Endothelial cell (in vitro differentiated cells): ENCODE measurements at places on chromosomes 6 and 20.

GRCh38 chr6:150928882-150929281, 63.4 kb downstream of the MTHFD1L start:
- no peak for DNase-seq

DNA sequence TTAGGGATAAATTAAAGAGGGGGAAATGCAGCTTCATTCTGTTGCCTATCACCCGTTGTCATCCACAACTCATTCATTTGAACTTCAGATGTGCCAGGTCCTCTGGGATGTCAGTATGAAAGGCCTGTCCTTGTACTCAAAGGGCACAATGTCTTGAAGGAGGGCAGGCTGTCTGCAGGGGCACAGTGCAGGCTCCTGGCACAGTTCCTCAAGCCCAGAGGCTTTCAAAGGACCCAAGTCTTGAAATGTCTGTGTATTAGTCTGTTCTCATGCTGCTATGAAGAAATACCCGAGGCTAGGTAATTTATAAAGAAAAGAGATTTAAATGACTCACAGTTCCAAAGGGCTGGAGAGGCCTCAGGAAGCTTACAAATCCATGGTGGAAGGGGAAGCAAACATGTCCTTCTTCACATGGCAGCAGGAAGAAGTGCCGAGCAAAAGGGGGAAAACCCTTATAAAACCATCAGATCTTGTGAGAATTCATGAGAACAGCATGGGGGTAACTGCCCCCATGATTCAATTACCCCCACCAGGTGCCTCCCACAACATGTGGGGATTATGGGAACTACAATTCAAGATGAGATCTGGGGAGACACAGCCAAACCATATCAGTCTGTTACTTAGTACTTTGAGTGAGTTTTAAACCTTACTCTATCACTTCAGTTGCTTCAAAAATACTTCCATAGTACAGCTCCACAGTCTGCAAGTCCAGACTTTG, 9.4 kb downstream of the SNX9 start:
- DNase-seq, result no peak

- no peak for DNase-seq
Measured at GRCh38 chr20:31570021-31570463, 35.0 kb upstream of the ID1 start.

DNA sequence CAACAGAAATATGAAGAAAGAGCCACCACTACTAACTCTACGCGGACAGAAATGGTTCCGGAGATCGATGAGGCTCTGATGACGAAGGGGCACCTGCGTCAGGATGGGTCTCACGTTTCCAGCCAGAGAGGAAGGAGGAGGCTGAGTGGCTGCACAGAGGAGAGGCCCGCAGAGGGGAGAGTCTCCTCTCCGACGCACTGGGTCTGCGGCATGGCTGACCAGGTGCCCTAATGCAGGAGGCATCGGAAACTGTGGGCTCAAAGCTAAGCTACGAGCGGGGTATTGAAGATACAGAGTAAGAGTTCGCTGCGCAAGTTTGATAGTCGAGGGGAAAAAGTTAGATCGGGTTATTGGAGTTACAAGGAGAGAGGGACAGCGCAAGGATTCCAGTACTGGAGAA, 69.9 kb downstream of the TTLL2 start:
- DNase-seq, result no peak

GRCh38 chr6:6654599-6655575, 66.4 kb downstream of the LY86 start:
- no peak for DNase-seq

DNA sequence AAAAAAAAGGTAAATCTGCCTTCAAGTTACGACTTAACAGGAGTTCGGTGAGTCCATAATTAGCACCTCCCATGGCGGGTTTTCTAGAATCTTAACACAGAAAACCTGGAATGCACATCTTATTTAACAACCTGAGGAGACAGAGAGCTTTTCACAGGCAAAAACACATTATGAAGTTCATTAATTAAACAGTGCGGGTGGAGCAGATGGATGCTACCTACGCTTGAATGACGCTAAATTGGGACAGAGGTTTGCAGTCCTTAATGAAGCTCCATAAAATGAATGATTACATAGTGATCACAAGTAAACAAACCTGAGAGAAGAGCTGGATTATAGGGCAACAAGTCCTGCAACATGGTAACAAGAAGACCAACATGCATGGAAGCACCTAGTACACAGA, 81.0 kb downstream of the INSM1 start:
- no peak for DNase-seq

DNA sequence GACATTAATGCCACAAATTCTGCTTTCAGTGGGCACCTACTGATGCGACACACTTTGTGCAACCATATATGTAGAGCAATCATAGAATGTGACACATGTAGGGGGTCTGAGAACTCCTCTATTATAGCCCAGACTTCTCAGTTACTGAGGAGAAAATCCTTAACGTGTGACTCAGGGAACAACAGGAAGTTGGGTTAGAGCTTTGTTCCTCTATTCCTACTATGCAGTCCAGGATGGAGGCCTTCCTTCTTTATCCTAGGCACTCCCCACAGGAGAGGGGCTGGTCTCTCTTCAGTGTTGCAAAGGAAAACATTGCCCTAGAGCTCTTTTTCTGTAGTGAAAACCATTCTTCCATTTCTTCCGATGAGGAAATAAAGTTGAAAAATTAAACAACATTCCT, 39.6 kb upstream of the RCAN2 start:
- peak; percentile 14 for DNase-seq

- no peak for DNase-seq
Measured at GRCh38 chr20:63636752-63637628, 10.1 kb upstream of the GMEB2 start.

DNA sequence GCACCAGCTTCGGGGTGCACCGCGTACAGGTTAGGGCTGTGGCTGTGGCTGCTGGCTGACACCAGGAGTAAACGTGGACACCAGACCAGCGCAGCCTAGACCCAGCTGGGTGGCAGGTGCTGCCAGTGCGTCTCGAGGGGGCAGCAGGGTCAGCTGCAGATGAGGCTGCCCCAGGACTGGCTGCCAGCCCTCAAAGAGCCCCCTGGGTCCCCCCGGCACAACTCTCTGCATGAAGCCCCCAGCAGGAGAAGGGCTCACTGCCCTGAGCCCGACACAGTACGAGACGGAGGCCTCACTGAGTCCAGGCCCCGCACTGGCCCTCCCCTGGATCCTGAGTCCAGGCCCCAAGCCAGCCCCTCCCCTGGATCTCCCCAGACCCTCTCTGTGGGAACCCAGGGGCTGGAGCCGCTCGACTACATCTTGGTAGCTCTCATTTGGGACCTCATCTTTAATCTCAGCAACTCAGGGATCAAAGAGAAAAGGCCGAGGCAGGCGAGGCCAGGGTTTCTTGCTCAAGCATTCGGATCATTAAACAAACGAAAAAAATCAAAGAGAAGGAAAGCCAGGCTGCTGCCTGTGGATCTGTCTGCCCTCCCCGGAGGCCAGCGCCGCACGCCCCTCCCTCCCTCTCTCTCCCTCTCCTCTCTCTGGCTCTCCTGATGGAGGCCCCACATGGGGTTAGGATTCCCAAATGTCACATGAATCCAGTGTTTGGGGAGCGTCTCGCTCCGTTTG, 7.0 kb upstream of the NKAIN4 start:
- no peak for DNase-seq

DNA sequence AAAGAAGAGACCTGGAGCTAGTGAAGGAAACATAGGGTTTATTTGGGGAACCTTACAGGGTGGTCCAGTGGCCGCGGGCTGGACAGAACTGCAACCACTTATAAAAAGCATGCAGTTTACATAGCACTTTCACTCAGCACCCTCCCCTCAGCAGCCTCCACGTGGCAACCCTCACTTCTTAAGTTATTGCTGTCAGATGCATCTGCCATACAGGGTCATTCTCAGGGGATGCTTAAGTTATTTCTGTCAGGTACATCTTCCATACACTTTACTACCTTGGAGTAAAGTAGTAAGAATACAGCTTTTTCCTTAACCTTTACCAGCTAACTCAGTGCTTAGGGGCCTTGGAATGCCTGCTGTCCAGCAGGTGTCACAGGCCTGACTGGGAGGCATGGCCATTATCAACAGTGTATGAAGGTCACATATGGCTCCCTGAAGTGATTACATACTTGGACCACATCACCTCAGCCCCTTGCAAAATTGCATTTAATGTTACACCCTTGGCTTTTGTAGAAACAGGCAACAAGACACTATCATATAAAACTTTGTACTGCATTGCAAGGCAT, 2.0 kb upstream of the NOL7 start:
- DNase-seq, result no peak
